Type B pancreatic cell (in vitro differentiated cells): ENCODE measurements at places on chromosomes 2 and 18. TPM values are rescaled to one million over a fixed set of nuclear protein-coding genes. Genes with fewer than 3 reads are reported as not detected.

- no peaks in the 10 kb centered on the region for H3K36me3 ChIP-seq
- DNase-seq: no peak
- H3K4me1 ChIP-seq: no peaks in the 10 kb centered on the region
- H3K27ac ChIP-seq: no peak overlapping the region
- no peak overlapping the region for H3K4me3 ChIP-seq
- no peaks in the 10 kb centered on the region for H3K27me3 ChIP-seq
Observed at GRCh38 chr18:33432857-33433256, 7.7 kb downstream of the CCDC178 start.

DNA sequence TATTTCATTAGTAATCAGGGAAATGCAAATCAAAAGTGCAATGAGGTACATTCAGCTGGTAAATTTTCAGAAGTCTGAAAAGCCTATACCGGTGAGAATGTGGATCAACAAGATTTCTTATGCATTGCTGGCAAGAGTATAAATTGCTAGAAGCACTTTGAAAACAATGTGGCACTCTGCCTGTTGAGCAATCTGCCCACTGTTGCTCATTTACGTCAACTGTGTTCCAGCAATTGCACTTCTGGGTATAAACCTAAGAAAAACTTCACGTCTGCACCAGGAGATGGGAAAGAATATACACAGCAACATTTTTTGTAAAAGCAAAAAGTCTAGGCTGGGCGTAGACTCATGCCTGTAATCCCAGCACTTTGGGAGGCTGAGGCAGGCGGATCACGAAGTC lies 40.8 kb downstream of the MTERF4 start:
- peak overlapping the region; percentile 61 for H3K27ac ChIP-seq
- no peak overlapping the region for H3K4me3 ChIP-seq
- no peaks in the 10 kb centered on the region for H3K27me3 ChIP-seq
- H3K36me3 ChIP-seq: no peaks in the 10 kb centered on the region
- DNase-seq: peak; percentile 7

DNA sequence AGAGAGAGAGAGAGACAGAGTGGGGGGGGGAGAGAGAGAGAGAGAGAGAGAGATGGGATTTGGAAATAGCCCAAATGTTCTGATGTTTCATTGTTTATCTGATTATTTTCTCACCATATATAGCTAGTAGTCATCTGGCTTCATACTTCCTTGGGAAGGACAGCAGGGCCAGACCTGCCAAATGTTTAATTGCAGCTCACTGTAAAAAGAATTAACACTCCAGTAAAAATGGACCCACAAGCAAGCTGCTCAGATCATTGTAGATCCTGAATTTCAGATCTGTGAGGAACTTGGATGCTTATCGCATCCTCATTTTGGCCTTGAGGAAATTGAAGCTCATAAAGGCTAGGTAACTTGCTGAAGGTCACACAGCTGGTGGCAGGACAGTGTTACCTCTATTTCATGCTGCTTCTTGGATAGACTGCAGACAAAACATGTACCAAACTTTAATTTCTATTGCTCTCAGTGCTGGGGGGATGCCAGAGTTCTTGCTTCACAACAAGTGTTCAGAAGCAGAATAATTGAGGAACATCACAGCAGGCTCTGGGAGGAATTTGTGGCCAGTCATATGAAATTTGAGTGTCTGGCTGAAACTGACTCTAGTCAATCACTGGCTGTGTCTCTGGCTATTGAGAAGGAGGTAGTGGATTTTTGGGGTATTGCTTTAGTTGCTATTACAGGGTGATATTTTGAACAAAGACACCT lies 223.5 kb downstream of the PIK3C3 start:
- H3K27me3 ChIP-seq: no peaks in the 10 kb centered on the region
- no peak overlapping the region for H3K27ac ChIP-seq
- H3K36me3 ChIP-seq: no peaks in the 10 kb centered on the region
- no peak for DNase-seq
- H3K4me3 ChIP-seq: no peak overlapping the region
- H3K4me1 ChIP-seq: no peaks in the 10 kb centered on the region

DSG1 gene
- total RNA-seq: 4.8 and 40.8 TPM in 2 replicates

DNA sequence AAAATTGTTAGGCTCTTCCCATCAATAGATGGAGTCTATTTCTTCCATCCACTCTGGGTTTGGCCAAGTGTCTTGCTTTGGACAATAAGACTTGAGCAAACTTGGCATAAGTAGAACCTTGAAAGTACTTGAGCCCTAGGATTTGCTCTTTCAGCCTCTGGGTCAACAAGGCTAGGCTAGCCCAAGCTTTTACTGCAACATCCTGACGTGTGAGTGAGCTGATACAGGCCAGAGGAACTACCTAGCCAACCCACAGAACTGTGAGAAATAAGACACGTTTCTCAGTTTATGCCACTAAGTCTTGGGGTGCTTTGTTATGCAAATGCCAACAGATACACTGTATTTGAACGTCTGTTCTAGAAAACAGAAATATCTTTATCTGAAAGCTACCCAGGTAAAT lies 71.9 kb downstream of the LRP2 start:
- peaks cover 3% of the 10 kb centered on the region for H3K27me3 ChIP-seq
- DNase-seq: no peak

DNA sequence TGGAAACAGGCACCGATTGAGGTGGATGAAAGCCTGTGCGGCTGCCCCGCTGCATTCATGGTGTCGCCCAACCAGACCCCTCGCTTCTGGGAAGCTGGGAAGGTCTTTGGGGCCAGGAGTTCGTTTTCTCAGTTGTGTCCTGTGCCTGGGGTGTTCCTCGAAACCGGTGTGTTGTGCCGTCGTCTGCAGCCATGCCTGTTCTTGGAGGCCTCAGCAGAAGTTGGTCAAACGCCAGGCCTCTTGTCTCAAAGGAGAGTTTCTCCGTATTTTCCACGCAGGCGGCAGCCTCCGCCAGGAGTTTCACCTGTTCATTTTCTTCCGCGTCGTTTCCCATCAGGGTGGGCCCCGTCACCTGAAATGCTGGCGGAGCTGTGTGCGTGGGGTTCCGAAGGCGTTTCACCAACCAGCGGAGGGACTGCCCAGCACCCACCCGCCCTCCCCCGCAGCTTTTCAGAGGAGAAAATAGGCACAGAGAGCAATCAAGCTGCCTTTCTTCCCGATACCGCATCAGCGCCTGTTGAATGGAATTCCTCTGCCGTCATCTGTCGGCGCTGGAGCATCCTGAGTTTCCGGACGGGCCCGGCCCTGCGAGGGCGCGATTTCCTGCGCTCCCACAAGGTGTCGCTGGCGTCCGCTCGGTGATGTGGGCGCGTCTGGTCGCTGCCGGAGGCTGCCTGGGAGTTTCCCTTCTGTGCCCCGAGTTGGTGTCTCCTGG lies 17.0 kb upstream of the NFATC1 start:
- H3K27ac ChIP-seq: no peak overlapping the region
- H3K4me1 ChIP-seq: peaks cover 6% of the 10 kb centered on the region
- DNase-seq: peak; percentile 90
- peaks cover 7% of the 10 kb centered on the region for H3K36me3 ChIP-seq

MCFD2 gene
- total RNA-seq: 66.7 and 72.4 TPM in 2 replicates
